Glutamatergic neuron (in vitro differentiated cells): ENCODE measurements at places on chromosomes 12 and 14. TPM values are rescaled to one million over a fixed set of nuclear protein-coding genes. Genes with fewer than 3 reads are reported as not detected.

Gene GPR84
- not detected for total RNA-seq

Gene DNAI7
- 0.76 TPM for total RNA-seq

Gene STYK1
- total RNA-seq = not detected

Gene DAD1
- total RNA-seq = 122 TPM

Gene FGD6
- total RNA-seq = 42.1 TPM

Gene EML5
- 2.1 TPM for total RNA-seq

Gene SERPINA5
- total RNA-seq = not detected

Gene EPYC
- total RNA-seq = not detected

Gene SLC5A8
- total RNA-seq = not detected

Gene HELB
- 8.9 TPM for total RNA-seq

GRCh38 chr14:51453869-51454268 is 197.8 kb upstream of the FRMD6 start:
- no peak for DNase-seq

DNA sequence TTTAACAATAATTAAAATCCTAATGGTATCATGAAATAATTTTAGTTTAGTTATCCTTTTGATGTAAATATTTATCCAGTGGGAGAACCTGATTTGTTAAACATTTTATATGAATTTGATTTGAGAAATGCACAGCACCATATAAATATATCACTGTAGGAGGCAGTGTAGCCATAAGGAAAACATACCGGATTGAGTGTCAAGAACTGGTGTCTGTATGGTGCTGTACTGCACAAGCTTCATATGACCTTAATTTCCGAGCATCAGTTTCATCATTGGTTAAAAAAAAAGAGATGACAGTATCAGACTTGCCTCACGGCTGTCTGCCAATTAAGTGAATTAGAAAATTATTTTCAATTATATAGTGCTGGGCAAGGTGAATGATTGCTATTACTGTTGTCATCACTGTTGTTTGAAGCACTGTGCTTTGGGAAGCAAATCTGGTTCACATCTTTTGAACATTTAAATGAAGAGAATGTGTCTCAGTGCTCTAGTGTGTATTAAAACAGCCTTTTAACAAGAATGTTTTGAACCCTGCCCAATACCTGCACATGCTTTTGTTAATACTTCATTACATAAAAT is 72.1 kb downstream of the TMTC2 start:
- no peak for DNase-seq

GRCh38 chr12:77160931-77161330 is 95.6 kb upstream of the E2F7 start:
- no peak for DNase-seq

DNA sequence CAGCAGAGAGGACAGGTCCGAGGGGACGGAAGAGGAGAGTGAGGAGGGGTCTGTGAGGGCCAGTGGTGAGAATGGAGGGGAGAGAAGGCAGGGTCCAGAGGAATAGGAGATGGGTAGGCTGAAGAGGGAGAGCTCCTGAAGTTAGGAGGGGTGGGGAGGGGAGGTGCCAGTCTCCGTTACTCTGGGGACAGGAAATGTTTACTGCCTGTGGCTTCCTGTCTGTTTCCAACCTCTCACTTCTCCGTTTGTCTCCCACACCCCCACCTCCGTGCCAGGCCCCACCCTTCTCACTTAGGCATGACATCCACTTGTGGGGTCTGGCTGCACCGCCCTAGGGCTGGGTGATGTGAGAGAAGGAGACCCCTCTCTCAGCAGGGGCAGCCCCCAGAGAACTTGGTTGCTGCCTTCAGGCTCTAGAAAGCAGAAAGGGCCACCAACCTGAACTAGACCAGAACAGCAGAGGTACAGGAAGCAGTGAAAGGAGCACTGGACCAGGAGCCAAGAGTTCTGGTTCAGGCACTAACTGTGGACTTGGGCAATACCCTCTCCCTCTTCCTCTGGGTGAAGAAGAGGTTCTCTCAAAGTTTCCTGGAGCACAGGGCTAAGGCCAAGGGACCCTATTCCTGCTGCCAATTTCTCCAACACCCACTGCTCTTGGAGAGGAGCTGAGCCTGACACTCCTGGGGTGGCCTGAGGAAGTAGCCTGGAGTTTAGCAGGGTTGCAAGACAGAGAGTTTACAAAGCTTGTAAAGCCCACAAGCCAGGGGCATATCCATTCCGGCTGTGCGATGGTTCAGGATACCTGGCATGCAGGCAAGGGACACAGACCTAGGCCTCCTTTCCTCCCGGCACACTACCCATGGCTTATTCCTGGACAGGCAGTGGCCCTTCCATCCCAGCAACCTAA is 5.5 kb downstream of the ITGA5 start:
- DNase-seq = no peak

GRCh38 chr12:49365542-49365941 is 1.7 kb upstream of the SPATS2 start:
- no peak for DNase-seq

DNA sequence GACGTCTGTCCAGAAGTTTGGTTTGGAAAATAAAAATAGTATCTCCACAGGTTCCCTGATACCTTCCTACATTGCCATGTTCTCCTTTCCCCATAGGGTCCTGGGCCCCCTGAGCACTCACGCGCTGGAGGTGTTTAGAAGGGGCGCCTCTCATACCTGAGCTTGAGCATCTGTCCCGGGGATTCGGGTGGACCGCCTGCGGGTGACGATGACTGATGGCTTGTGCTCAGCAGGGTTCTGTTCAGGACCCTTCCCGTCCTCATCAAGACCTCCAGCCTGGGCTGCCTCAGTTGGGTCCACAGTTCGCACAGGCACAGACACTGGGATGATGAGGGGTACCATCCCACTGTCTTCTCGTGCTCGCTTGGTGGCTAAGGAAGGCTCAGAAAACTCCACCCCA is 22.7 kb upstream of the PNMA1 start:
- no peak for DNase-seq

GRCh38 chr12:80317307-80317706 is 126.7 kb upstream of the PTPRQ start:
- no peak for DNase-seq

DNA sequence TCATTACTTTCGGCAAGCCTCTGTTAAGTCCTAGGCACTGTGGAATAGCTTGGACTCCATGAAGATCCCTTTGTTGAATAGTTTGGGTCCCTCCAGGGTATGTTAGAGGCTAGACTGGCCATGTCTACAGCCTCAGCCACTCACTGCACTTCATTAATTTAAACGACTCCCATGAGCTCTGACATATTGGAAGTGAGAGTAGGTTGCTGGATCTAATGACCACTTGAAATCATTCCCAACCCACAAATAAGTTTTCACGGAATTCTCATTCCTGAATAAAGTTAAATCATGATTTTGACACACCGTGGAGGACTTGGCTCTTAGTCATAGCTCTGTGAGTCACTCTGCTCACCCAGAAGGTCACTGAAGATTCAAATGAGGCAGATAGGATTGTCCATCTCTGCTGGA is 21.4 kb upstream of the APPL2 start:
- DNase-seq = no peak

GRCh38 chr14:103138301-103139131 is 15.3 kb downstream of the TNFAIP2 start:
- DNase-seq = peak; percentile 54

DNA sequence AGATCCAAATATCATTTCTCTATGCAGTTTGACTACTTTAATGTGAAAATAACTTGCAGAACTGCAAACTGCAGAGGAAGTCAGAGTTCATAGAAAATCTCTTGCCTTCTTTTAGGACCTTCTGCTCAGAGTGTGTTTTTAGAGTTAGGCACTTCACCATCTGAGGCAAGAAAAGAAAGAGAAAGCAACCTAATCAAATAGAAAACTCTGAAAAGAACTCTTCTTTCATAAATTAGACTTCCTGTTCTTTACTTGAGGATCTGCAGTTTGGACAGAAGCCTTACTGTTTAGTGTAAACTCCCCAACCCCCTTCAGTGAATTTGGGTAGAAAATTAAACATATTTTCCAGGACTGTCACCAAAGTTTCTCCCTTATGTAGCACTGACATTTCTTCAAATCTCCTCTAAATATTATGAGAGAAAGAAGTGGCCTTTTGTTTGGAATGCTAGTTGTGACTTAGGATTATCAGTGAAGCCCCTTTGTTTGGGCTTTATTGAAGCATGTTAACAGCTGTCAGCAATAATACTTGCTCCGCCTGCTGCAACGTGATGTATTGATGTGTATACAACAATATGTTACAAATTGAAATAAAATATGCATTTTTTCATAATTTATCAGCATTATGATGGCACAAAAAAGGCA is 99.5 kb downstream of the PDZRN4 start:
- DNase-seq = no peak

- no peak for DNase-seq
These were observed 13.1 kb downstream of the ARF6 start for GRCh38 chr14:49905989-49906388.

DNA sequence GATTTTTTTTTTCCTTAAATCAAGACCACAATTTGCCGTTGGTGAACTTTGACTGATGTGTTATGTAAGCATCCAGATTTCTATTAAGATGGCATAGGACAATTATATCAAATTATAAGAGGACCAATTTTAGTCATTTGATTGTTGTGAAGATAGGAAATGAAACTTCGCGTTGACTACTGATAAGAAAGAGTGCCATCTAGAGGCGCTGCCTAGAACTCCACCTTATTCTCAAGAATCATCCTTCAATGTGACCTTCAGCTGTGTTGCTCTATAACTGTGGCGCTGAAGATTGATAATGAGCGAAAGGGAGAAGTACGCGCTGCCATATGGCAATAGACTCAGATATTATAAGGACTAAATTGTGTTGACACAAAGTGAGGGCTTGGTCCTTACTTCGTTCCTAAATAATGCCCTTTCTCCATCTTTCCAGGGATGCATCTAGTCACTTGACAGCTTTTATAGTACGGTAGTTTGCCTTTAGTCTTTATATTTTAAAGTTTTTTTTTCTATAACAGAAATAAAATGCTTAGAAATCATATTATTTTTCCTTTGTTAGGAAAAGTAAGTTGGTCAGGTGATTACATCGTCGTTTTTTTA is 350.8 kb upstream of the STXBP6 start:
- DNase-seq = peak; percentile 42

DNA sequence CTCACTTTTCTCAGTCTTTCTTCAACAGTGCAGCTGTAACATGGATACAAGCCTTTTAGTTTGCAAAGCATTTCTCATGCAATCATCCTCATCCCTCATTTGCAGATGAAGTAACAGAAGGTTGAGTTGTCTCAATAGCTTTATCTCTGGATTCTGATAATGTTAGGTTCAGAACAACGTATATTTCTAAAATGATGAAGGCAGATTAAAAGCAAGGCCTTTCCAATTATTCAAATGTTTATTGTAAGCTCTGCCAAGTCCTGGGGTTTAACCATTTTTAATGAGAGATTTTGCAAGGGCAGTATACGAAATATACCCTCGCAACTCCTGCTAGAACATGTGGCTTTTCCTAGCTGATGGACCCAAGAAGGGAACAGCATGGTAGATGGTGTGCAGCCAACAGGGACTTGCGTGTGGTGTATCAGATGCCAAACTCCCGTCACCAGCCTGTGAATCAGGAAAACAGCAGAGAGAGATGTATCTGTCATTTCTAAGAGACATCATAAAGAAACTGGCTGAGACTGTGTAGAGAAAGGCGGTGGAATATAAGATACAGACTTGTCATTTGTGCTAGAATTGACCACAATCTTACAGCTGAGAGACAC is 319.7 kb downstream of the MED13L start:
- DNase-seq = no peak

DNA sequence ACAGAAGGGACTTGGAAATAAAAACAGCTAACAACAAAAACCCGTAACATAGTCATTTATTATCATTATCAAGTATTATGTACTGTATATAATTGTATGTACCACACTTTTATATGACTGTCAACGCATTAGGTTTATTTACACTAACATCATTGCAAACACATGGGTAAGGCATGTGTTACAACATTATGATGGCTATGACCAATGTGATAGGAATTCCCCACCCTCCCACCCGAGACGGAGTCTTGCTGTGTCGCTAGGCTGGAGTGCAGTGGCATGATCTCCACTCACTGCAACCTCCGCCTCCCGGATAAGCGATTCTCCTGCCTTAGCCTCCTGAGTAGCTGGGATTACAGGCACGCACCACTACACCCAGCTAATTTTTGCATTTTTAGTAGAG is 82.6 kb downstream of the ERC1 start:
- DNase-seq = no peak

GRCh38 chr12:133105620-133106019 is 24.5 kb downstream of the ZNF891 start:
- DNase-seq = no peak

DNA sequence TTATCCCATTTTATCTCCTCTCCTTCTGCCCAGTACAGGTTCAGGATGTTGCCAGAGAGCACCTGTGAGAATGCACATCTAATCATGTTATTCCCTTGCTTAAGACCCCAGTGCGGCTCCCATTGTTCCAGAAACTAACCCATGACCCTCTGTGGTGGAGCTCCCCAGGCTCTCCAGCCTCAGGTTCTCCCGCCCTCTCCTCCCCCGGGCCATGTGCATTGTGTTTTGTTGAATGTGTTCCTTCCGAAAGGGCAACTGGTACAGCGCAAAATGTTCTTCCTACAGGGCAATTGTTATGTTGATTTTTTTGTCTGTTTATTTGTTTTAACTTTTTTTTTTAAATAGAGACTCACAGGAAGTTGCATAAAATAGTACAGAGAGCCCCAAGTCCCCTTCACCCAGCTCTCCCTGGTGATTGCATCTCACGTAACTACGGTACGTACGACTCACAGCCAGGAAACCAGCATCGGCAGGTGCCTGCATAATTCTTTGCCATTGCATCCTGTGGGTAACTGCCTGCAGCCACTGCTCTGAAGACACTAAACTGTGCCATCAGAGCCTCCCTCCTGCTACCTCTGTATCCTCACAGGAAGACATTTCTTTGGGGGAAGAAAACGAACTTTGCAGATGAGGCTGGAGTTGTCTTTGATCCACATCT is 31.2 kb downstream of the TMEM132C start:
- DNase-seq = no peak

- peak; percentile 44 for DNase-seq
These were observed 166.5 kb upstream of the GSC start for GRCh38 chr14:94936401-94936892.

DNA sequence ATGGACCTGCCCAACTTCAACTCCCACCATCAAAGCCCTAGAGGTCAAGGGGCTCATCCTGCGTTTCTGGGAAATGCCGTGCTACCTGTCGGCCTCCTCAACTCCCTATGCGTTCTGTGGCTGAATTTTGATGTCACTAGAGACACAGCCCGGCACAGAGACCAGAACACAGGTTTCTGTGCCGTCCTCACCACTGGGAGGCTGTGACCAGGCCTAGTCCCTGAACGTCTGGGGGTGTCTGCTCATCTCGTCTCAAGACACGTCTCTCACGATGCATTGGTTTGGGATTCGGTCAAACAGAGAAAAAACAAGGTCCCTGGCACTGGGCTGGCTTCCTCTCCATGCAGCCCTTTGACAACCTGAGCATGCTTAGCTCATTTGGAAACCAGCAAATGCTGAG is 33.5 kb downstream of the SLC15A4 start:
- no peak for DNase-seq
